ENCODE measurements at places on chromosomes 1 and 21.

DNA sequence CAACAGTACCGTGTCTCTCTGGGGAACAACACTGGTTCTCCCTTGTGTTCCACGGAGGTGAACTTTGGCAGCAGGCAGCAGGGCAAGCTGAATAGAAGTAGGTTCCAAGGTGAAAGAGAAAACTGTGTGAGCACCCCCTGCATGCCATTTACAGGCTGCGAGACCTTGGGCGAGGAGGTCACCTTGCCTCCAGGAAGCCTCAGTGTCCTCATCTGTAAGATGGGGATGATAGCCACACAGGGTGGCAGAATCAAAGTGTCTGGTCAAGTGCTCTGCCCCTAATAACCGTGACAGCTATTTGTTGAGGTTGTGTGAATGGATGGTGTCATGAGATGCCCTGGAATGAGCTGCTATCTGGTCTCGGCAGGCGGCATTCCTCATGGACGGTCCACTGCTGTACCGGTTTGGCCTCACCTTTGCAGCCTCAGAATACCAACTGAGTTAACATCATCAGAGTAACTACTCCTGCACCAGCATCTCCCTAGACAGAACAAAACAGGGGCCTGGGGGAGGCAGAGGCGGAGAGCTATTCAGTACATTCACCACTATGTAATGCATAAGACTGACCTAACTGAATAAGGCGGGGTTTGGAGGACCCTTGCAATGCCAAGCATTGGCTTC is 7.4 kb upstream of the KLHDC7A start:
- DNase-seq, result no peak

DNA sequence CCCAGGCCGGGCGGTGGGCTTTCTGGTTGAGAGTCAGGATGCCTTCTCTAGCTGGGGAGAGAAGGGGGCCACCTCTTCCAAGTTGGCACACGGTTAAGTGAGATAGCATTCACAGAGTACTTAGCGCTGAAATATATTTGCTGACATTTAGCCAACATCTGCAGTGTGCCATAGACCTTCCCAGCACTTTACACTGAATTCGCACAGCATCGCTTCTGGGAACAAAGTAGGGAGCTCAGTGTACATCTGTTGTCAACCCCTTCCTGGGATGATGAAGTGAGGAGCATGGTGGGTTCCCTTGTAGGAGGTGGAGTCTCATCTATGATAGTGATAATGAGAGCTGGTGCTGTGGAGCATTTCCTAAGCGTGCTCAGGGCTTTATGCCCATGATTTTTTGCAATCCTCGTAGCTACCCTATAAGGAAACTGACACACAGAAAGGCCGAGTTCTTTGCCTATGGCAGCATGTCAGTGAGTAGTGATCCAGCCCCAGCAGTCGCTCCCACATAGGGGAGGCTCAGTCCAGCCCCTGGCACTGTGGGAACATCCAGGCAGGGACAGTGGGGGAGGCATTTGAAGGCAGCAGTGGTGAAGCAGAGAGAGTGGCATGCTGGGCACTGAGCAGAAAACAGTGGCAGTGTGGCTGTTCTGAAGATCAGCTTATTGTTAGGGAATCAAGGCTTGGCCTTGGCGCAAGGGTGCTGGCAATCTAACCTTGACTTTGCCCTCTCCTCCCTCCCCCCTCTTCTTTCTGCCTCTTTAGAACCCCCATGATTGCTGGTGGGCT is 176.2 kb downstream of the PGBD5 start:
- no peak for DNase-seq

DNA sequence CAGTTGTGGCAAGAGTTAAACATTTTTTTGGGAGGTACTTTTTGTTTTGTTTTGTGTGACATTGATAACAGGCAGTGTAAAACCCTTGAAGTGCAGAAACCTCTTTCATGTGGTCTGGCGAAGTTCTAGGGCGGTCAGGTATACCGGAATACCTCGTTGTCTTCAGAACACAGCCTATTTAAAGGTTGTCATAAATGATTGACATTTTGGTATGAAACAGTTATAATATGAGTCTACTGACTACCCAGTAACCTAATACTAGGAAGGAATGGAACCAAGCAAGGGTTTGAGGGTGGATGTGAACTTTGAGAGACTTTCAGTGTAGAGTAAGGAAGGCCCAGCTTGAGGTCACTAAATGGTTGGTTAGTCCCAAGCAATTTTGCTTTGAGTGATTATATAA is 40.5 kb downstream of the PATJ start:
- DNase-seq, result no peak

- no peak for DNase-seq
Measured at GRCh38 chr1:20974951-20975350, 187.8 kb upstream of the HP1BP3 start.

DNA sequence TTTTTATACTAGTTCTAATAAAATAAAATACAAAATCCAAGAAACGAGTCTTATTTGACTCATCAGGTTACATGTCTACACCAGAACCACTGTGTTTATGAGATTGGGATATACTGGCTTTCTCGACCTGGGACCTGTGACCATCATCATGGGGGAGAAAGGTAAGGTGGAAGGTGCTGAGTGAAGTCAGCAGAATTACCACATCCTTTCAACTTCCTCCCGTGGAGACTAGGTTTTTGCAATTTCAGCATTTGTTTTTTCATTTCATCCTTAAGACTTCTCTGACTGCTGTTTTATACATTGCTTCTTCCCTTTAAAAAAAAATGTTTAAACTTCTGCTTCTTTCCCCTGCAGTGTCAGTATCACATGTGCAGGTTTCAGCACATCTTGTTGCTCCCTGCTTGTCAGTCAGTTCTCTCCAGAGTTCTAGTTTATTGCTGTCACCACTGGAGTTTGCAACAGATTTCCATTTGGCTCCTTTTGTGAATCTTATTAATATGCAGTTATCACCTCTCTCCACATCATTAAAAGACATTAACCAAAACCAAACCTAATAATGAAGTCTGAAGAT is 60.4 kb upstream of the HAO2 start:
- no peak for DNase-seq

GRCh38 chr1:47113178-47113577 is 24.1 kb upstream of the CYP4A22 start:
- peak; percentile 21 for DNase-seq

DNA sequence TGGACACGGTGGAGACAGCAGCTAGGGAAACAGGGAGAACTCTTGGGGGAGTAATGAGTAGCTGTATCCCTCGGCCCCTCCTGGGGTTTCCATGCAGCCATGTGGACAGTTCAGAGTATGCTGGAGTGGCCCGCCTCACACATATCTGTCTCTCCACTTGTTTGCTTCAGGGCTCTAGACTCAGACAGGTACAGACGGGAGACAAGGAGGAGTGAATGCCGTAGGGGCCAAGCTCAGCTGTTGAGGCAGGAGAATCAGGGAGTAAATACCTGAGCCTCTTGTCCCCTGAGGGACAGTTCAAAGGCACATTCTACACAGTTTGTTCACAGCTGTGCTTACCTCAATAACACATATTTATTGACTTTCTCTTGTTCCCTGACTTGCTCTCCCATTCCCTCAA is 7.7 kb upstream of the PTGFRN start:
- no peak for DNase-seq

GRCh38 chr1:48230236-48230635 is 7.7 kb downstream of the SLC5A9 start:
- DNase-seq, result no peak

- DNase-seq, result no peak
Measured at GRCh38 chr1:56320464-56321149, 258.8 kb downstream of the PLPP3 start.

DNA sequence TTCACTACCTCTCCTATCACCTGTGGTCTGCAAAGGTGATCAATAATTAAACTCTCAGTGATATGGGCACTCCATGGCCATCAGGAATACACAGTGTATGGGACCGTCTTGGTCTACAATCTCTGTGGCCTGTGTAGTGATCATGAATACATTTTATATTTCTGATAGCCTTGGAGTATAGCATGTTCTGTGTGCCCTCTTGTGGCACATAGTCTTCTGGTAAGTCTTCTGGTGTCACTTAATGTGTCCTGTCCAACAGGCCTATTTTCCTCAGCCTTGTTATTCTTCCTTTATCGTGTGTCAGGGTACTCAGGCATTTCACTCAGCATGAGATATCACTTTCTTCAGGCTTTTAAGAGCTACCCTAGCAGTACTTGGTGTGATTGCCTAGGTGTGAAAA is 393.6 kb downstream of the AGBL4 start:
- DNase-seq, result no peak

GRCh38 chr1:29854700-29855276 is 618.5 kb downstream of the PTPRU start:
- no peak for DNase-seq

DNA sequence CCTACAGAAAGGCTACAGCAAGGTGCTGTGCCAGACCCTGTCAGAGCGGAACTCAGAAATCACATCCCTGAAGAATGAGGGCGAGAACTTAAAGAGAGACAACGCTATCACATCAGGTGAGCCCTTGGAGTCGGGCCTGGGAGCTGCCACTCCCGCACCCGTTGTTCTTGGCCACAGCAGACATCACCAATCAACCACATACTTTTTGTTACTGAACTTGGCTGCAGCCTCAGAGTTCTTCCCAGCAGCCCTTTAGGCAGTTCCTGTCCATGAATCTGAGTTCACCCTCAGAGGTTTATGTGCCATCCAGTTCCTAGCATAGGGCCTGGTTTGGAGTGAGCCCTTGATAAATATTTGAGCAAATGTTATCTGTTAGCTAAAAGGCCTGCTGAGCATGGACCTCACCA is 61.6 kb downstream of the FHAD1 start:
- DNase-seq, result no peak

Data from iPS-NIHi11 (cell line).